ENCODE measurements at places on chromosomes 11 and 22.

- no peak for DNase-seq
Observed at GRCh38 chr11:125056931-125057692, 6.0 kb upstream of the SLC37A2 start.

DNA sequence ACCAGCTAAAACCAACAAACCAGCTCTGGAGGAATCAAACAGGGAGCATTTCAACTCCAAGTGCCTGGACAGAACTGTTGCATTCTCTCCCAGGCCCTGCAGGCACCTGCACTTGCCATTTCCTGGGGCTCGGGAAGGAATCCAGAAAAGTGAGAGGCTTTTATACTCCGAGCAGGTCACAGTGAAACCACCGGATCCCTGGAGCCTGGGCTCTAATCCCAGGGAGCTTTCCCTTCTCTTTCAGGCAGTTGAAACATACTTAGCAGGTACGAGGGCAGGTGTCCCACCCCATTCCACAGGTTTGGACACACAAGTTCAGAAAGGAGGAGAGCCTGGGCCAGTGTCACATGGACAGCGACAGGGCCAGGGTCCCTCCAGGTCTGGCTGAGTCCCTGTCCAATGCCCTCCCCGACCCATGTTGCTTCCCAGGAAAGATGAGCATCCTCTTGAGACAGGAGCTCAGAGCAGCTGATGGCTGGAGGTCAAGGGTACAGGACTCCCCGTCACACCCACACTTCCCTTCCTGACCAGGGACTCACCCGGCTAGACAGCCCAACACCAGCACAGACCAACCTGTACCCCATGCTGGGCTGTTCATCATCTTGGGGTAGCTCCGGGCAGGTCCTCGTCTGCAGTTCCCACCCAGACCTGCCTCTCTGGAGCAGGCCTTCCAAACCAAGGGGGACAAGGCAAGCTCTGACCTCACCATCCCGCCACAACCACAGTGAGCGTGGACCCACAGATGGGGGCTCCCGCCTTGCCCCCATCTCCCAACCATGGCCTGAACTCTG, 49.9 kb upstream of the CD5 start:
- no peak for DNase-seq

GRCh38 chr22:48806227-48806781, 1021.4 kb downstream of the BRD1 start:
- DNase-seq, result no peak

GRCh38 chr11:58316142-58316541, 42.7 kb downstream of the OR5B17 start:
- DNase-seq, result no peak

DNA sequence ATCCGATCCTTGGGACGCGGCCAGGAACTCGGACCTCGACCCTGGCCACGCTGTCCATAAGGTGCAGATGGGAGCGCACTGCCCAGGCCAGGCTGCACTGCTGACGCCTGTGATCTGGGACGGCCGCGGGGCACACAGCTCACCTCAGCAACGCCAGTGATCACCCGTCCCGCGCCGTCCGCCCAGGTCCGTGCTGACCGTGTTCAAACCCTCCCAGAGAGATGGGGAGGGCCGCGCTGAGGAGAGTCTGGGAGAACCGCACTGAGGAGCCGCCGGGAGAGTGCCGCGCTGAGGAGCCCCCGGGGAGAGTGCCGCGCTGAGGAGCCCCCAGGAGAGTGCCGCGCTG, 636 bp downstream of the KCNQ1OT1 start:
- no peak for DNase-seq

- no peak for DNase-seq
Observed at GRCh38 chr11:9313648-9314290, 624 bp downstream of the TMEM41B start.

GRCh38 chr11:128334311-128335044, 252.9 kb downstream of the ETS1 start:
- no peak for DNase-seq

- DNase-seq, result no peak
Observed at GRCh38 chr11:96506953-96507354, 117.1 kb downstream of the JRKL start.

- DNase-seq, result no peak
Observed at GRCh38 chr11:90465553-90465952, 242.7 kb upstream of the CHORDC1 start.

GRCh38 chr11:108196901-108197300, 25.5 kb downstream of the NPAT start:
- no peak for DNase-seq

DNA sequence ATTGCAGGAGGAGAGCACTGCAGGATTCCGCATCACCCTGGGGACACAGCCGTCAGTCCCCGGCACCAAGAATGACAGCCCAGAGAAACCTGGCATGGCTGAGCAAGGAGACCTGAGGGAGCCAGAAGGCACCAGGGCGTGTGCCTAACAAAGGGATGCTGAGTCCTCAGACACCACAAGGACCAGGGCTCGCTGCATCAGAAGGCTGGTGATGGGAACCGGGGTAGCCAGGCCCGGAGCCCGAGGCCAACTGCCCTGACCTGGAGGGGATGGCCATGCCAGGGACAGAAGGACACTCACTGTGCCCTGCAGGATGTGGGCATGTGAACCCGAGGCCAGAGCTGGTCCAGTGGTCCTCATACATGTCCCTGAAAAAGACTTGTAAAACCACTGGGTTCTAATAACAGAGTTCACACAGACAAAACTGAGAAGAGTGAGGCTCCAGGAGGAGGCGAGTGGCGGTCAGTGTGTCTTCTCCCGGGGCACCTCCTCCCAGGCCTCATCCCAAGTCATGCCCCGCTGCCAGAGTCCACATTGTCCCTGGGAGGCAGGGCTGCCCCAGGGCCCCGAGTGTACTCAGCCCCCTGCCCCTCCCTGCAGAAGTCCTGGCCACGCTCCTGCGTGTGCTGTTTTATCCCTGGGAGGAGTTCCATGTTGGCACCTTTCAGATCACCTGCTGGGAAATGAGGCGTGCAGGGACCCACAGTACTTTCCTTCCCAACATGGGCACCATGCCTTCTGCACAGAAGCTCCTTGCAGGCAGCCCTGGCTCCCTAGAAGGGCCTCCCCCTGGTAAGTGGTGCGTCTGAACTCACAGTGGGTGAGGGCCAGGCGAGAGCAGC, 42.5 kb downstream of the TBX1 start:
- DNase-seq, result no peak

DNA sequence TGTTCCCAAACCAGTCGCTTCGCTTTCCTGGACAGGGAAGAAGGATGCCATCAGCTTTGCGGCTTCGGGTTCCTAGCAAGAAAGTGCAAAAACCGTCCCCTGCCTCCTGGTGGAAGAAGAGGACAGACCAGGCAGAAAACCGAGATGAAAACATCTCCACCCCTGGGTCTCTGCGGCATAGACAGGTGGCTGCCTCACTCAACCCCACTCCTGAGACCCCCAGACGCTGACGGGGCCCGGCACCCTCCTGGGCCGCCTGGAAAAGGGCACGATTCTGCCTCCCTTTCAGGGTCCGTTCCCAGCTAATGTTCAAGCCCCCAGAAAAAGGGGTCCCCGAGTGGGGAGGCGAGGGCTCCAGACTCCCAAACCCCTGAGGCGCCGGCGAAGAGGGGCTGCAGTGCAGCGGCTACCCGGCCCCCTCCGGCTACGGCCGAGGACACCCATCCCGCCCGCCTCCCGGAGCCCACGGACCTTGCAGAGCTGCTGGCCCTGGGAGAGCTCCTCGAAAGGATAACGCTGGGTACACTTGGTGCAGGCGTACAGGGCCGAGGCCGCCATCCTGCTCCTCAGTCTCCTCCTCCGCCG, 569 bp downstream of the FAM76B start:
- DNase-seq, result peak; percentile 2

GRCh38 chr11:57482782-57483561, 22.6 kb downstream of the RTN4RL2 start:
- DNase-seq, result no peak

DNA sequence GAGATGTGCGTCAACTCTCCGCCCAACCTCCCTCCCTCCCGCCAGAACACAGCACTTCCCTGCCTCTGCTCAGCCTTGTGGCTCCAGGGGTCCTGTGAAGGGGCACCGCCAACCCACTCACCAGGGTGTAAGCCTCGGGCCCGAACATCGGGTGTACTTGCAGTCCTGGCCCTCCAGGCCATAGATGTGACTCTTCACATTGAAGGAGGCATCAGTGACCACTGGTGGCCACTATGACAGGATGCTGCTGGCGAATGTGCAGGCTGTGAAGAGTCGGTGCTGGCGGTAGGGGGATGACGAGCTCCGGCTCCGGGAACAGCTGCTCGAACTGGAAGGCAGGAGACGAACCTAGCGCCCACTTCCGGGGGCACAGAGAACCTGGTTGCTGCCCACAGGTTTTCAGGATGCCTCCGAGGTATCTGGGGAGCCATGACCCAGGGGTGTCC, 97.4 kb downstream of the MED15 start:
- DNase-seq, result no peak

DNA sequence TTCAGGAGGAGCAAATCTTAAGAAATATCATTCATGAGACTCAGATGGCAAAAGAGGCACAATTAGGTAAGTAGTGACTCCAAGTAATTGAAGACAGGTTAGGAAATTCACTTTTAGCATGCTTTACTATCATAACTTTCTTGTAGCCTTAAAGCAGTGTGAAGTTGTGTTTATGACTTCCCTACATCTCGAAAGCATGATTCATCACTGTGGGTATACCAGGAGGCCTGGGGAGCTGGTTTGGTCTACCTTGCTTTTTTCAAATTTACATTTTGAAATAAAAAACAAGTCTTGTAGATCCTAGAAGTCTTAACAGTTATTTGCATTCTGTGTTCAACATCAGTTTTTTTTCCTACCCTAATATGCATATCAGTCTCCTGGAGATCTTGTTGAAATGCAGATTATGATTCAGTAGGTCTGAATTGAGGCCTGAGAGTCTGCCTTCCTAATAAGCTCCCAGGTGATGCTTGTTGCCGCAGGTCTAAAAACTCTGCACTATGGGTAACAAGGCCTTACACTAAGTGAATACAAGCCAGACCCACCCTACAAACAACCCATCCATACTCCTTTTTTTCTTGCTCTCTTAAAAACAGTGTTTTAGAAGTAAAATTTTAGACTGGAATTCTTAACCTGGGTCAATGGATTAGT, 41.4 kb downstream of the TTC17 start:
- no peak for DNase-seq

GRCh38 chr11:98545544-98546175, 475.1 kb upstream of the CNTN5 start:
- no peak for DNase-seq

GRCh38 chr11:44256673-44257291, 53.2 kb downstream of the ALX4 start:
- DNase-seq, result no peak

DNA sequence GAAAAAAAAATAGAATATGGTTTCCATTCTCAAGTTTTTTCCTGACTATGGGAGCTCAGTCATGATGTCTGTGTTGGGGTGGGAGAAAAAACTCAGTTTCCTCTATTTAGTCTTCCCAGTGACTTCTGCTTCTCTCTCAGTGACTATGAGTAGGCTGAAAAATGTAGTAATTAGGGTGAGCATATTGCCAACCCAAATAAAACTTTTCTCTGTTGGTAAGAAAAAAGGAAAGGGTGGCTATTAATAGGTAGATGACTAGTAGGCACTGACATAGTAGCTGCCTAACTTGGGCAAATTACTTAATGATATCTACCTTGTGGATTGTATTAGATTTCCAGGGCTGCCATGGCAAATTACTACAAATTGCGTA, 34.2 kb upstream of the BIRC3 start:
- no peak for DNase-seq

GRCh38 chr11:20457934-20458680, 70.6 kb downstream of the PRMT3 start:
- DNase-seq, result no peak

GRCh38 chr11:120739780-120740179, 228.2 kb downstream of the GRIK4 start:
- DNase-seq, result no peak

- no peak for DNase-seq
Observed at GRCh38 chr11:61120706-61121191, 18.5 kb downstream of the CD5 start.

DNA sequence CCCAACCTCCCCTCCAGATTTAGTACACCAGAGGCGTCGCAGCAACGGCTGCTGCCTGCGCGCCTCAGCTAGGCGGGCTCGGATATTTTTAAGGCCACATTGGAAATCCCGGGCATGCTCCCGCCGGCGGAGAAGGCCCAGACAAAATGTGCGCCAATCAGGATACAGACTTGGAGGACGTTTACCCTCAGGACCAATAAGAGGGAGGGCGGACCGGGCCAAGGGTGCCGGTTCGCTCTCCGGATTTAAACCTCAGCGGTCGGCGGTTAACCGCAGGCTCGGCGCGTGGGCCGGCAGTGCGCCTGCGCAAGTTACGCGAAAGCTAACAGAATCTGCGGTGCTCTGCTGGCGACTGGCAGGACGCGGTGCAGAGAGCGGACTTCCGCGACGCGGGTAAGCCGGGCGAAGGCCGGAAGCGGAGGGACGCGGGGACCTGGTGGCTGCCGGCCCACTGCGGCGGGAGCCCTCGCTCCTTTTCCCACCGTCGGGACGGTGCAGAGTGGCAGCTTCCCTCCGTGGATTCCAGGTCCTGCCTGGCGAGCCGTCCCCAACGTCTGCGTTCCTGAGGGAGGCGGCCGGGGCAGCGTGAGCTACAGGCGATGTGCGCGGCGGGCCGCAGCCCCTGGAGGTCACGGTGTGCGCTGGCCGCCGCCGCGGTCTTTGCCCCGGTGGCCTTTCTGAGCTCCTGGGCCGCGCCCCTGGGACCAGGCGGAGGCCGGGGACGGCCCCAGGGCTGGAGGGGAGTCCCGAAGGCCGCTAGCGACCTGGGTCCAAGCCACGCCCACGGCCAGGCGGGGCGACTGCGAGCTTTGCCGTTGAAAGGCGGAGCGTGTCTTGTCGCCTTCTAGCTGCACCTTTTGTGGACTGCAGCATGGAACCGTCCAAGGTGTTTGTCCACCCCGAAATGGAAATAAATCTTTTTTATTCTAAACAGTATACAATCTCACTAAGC, at the start of gene HYLS1:
Gene HYLS1, plus strand, starts transcription at position 296 of the 952 bp plus-strand sequence. CDS start 11,701 bp downstream, outside the sequence.
- peak; percentile 73 for DNase-seq

DNA sequence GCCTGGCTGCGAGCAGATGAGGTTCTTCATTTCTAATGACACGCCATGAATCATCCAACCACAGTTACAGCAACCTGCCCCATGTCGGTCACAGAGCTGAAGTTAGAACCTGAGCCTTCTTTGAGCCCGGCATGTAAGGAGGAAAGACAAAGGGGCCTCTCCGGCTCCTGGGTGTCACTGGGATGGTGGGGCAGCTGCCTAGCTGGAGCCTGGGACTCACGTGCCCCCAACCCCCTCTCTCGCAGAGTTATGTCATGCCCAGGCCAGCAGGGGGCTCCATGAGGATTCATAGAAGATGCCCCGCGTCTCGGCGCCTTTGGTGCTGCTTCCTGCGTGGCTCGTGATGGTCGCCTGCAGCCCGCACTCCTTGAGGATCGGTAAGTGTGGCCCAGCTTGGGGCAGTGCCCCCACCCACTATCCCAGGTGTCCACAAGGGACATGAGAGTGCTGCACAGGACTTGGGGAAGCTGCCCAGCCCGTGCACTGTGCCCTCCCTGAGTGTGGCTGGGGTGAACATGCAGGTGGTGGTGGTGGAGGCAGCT, 148.5 kb downstream of the GRIK4 start:
- no peak for DNase-seq

- no peak for DNase-seq
Observed at GRCh38 chr11:66047541-66048365, 1.2 kb downstream of the GAL3ST3 start.

GRCh38 chr11:84833488-84834088, 793.6 kb downstream of the DLG2 start:
- DNase-seq, result no peak

Data from stimulated activated CD4-positive, alpha-beta T cell treated with anti-CD3 and anti-CD28 coated beads, Interleukin-1b, Interleukin-23, amount 100 ng/mL, for 1 hour (primary cell).